ENCODE measurements at places on chromosomes 3 and 15.

GRCh38 chr15:77737238-77738037 is 104.7 kb upstream of the LINGO1 start:
- no peaks in the 10 kb centered on the region for H3K4me1 ChIP-seq
- no peak for DNase-seq
- no peaks in the 10 kb centered on the region for H3K36me3 ChIP-seq
- peaks cover 27% of the 10 kb centered on the region for H3K27me3 ChIP-seq
- H3K4me3 ChIP-seq = no peak overlapping the region

DNA sequence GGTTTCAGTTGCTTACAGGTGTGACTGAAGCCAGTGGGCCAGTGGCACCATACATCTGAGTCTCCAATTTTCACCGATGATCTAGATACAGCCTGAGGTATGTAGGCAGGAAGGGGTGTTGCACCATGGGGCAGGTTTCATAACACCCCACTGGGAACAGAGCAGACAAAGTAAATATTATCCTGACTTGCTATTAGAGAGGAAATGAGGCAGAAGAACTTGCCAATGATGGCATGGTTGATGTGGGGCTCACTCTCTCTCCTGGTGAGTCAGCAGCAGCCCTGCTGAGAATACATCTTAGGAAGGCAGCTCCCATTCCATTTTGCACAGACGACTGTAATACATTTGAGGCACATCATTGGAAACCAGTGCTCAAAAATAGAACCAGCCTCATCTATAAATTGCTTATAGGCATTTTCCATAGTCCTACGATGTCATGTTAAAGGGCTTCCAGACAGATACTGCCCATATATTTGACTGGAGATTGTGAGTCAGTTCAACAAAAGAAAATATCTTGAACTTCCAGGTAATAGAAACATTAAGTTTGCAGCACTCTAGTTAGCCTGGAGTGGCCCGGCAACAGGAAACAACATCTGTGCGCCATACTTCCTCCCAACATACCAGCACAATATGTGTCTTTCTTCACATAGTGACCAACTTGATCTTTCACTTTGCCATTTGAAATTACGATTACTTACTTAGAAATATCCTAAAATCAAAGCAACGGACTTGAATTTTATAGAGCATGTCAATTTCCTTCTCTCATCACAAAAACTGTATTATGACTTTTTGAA is 175.5 kb downstream of the NECTIN3 start:
- peaks cover 13% of the 10 kb centered on the region for H3K36me3 ChIP-seq
- H3K27ac ChIP-seq = no peak overlapping the region
- no peak for DNase-seq
- H3K27me3 ChIP-seq = no peaks in the 10 kb centered on the region

DNA sequence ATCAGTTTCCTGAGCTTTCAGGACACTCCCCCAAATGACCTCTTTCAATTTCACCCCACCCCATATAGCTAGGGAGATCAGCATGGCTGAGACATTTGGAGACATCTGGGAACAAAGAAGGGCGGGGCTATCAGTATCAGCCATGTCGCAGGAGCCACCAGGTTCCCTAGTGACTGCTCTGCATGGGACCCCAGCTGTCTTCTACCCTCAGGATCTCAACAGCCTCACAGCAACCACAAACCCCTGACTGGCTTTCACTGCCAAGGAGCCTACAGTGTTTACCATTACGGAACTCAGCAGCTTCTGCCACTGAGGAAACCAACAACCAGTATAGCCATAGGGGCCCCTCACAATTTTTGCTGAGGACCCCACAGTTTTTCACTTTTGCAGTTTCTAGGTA is 269.6 kb upstream of the TRIM42 start:
- no peak for DNase-seq
- no peaks in the 10 kb centered on the region for H3K4me1 ChIP-seq

DNA sequence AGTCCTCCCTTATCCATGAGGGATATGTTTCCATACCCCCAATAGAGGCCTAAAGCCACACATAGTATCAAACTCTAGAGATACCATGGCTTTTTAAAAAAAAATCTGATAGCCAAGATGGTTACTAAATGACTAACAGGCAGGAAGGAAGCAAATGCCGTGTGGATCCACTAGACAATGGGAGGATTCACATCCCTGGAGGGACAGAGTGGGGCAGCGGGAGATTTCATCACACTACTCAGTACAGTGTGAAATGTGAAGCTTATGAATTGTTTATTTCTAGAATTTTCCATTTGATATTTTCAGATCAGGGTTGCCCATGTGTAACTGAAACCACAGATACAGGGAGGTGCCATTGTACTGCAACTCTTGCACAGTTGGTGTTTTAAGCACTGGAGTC is 826.6 kb downstream of the SQOR start:
- no peak for DNase-seq
- H3K27me3 ChIP-seq = no peaks in the 10 kb centered on the region
- H3K36me3 ChIP-seq = no peaks in the 10 kb centered on the region
- no peak overlapping the region for H3K27ac ChIP-seq

- H3K36me3 ChIP-seq = no peaks in the 10 kb centered on the region
- no peak for DNase-seq
- no peak overlapping the region for H3K4me3 ChIP-seq
- no peak overlapping the region for H3K27ac ChIP-seq
Observed at GRCh38 chr3:14512281-14512941, 27.7 kb downstream of the GRIP2 start.

DNA sequence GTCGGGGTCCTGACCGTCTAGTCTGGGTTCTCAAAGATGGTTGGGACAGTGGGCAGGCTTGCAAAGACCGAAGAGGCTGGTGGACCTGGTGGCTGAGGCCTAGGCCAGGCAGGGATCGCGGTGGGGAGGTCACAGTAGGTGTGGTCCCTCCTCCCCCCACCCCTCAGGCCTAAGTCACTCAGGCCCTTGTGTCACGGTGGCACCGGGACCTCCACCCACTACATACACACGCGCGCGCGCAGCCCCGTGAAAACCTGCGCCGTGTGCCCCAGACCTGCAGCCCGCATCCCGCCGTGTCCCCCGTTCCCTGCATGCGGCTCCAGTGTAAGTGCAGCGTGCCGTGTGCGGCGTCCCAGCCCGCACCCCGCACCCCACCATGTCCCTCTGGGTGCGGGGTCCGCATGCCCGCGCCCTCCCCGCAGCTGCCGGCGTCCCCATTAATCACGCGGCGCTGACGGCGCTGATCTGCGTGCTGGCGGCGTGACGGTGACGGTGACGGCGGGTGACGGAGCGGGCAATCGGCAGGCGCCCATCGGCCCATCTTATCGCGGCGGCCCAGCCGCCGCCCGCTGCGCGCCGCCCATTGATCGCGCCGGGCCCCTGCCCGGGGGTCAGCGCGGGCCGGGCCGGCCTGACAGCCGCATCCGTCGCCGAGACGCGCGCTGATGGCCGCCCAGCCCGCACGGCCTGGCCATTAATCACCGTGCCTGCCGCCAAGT is 24.4 kb downstream of the SEC61A1 start:
- H3K27me3 ChIP-seq = no peaks in the 10 kb centered on the region
- DNase-seq = no peak
- no peak overlapping the region for H3K27ac ChIP-seq
- H3K36me3 ChIP-seq = peaks cover 11% of the 10 kb centered on the region

DNA sequence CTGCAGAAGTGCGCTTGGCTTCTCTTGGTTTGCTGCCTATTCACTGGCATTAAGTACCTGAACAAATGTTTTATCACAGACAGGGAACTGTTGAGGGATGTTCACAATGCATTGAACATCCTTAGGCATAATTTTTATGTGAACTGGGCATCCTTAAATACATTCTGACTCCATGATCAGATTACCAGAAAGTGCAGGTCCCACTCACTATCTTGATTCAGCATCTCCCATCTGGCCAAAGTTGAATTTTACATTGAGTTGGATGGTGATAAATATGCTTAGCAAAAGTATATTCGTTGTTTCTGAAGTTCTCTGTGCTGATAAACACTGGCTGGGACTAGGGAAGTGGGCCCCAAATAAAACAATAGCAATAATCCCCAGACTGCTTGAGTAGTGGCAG is 108.5 kb downstream of the RBMS3 start:
- H3K27me3 ChIP-seq = no peaks in the 10 kb centered on the region
- H3K4me1 ChIP-seq = no peaks in the 10 kb centered on the region
- no peak overlapping the region for H3K27ac ChIP-seq
- no peaks in the 10 kb centered on the region for H3K36me3 ChIP-seq
- H3K4me3 ChIP-seq = no peak overlapping the region

Data from activated CD8-positive, alpha-beta memory T cell treated with anti-CD3 and anti-CD28 coated beads, Interleukin-2, amount 10 ng/mL, durations not matched to agents 7 days and 5 days (primary cell).